Stimulated activated naive CD4-positive, alpha-beta T cell (primary cell): ENCODE measurements at places on chromosomes 12 and 14.

- no peak for DNase-seq
These were observed 67.2 kb downstream of the SLC8A3 start for GRCh38 chr14:70121521-70121920.

DNA sequence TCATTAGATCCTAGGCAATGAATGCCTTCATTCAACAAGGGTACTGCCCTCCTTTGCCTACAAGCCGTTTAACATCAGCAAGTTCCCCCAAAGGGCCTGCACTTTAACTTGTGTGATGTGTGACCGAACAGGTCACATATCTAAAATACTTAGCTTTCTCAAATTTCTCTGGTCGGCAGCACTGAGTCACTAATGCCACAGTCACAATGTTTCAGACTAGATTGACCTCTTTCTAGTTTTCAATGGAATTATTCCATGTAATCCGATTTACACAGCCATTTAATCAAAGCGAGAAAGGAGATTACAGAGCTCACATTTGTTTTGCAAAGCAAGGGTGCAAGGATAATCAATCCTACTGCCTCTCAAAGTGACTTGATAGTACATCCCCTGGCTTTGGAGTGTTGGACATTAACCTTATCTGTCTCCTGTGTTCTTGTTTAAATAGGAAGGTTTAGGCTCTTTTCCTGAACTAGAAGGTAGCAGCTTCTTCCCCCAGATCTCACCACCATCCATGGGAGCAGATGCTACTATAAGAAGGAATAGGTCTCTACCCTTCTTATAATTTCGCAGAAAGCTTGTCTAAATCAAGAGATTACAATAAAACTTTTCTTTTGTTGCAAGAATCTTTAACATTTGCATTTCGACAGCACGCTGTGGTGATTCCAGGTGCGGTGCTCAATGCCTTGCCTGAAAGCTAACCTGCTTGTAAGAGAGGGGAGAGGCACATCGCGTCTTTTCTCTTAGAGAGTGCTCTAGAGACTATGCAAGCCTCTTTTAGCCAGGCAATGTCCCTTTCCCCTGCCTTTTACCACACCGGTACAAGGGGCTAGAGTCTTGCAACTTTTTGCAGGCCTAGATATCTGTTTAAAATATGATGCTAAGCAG lies 1.8 kb downstream of the KITLG start:
- DNase-seq = no peak

GRCh38 chr14:95044463-95045105 lies 112.7 kb downstream of the DICER1 start:
- no peak for DNase-seq

GRCh38 chr12:50655374-50655921 lies 108.5 kb upstream of the ATF1 start:
- DNase-seq = no peak

DNA sequence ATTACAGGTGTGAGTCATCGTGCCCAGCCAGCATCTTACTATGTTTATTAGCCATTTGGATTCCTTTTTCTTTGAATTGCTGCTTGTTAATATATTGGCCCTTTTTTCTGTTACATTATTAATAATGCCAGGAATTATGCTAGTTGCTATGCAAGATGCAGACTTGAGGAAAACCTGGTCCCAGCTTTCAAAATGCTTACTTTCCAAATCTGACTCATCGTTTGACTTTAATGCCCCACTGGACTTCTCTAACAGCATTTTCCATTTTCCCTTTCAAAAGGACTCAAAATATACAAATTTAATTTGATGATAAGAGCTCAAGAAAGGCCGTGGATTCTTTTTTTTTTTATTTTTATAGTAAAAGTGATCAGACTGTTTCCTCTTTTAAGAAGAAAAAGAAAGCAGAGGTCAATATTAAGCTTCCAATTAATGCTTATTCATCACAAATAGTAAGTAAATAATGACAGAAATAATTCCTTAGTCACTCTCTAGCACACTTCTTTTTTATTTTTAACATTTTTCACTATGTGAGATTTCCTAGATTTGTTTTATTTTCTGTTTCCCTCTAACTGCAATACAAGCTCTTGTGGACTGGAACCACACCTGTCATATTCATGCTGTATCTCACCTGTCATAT lies 146.1 kb upstream of the FGD4 start:
- no peak for DNase-seq

DNA sequence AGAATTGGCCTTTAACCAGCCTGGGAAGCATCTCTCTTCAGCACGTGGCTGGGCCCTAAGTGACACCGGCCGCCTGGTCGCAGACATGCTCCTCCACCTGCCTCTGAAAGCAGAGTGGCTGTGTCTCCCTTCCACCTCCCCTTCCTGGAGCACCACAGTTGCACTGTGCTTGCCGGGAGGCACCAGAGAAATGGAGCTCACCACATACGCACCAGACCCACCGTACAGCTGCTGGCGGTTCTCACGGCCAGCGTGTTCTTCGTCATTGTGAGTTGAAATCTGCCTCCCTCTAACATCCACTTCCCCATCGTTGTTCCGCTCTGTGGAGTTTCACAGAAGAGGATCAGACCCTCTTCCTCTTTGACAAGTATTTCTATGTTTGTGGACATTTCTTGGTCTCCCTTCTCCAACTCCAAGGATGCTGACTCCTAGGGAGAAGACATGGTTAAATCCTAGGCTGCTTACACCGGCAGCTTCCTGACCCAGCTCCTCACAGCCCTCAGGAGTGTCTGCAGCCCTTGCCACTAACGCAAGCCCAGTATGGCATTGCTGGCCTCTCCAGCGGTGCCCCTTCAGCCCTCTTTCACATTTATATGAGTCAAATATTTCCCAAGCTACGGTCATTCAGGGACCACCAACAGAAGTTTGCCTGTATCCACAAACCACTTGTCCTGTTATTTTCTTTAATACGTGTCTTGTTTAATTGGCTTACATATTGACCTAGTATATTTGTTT lies 11.5 kb upstream of the KRT5 start:
- DNase-seq = no peak

DNA sequence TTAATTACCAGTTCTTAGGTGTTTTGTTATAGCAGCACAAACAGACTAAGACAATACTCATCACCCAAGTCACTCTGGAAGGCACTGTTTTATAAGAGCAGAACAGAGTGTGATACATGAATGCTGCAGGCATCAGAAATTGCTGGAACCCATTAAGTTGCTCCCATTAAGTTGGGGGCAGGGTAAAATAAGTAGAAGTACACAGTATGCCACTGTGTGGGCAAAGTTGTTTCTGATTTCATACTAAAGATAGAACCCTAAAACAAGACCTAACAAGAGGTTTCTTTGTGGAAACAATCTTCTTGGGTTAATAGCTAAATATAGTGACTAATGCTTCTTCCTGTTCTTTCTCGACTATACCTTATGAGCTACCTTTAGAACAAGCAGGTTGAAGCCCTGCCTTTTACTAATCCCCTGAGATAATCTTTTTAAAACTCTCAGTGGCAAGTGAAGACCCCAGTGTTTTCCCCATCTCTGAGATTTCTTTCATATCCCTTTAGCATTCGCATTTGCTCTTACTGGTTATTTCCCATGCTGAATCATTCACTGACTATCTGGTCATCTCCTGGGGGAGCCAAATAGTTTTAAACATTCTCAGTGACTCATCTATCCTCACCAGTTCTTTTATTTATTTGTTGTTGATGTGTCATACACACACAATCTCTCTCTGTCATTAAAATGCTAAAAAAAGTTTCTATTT lies 52.3 kb downstream of the SOCS2 start:
- no peak for DNase-seq

- DNase-seq = no peak
These were observed 22.2 kb upstream of the LRTM2 start for GRCh38 chr12:1797991-1798640.

GRCh38 chr14:90608929-90609341 lies 207.3 kb downstream of the TTC7B start:
- DNase-seq = no peak

- no peak for DNase-seq
These were observed 239.3 kb downstream of the ALG10B start for GRCh38 chr12:38555620-38556591.

DNA sequence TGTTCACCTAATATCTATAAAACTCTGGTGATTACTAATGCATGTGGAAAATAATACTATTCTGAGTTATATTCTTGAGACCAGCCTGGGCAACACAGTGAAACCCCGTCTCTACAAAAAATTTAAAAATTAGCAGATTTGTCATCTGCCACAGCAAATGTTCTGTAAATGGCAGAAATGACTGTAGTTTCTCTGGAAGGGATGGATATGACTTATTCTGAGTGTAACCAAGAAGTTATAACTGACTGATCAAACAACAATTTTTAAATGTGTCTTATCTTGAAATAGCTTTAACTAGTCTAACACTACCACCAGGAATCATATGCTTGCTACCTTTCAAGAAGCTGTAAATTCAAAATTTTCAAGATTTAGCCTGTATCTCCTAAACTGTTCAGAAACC lies 88.7 kb downstream of the PLBD1 start:
- DNase-seq = no peak

DNA sequence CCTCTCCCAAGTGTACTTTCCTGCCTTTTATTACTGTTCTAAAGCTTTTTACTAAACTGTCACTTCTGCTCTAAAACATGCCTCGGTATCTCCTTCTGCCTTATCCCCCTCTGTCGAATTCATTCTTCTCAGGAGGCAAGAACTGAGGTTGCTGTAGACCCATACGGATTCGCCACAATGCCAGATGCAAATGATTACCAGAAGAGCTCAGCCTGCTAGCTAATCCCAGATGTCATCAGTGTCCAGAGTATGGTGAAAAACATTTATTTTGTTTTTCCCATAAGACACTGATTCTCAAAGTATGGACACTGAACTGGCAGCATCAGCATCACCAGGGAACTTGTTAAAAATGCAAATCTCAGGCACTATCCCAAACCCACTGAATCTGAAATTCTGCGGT lies 359.3 kb downstream of the TMTC2 start:
- DNase-seq = no peak

DNA sequence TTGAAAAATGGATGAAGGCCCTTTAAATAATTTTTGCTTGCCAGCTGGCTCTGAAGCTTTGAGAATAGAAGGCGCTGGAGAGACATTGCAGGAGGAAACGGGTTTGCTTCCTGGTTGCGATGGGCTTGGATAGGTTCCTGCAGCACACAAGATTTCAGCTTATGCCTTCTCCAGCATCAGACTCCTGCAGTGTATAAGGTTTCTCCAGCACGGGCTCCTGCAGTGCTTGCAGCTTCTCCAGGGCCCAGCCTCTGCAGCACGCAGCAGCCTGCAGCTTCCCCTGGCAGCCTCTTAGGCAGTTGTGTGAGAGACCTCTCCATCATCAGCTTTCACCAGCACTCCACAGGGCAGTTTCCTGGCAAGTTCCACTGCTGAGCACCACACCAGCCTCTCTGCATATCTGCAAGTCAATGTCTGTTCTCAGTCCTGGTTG lies 78.7 kb upstream of the ZDHHC17 start:
- no peak for DNase-seq

DNA sequence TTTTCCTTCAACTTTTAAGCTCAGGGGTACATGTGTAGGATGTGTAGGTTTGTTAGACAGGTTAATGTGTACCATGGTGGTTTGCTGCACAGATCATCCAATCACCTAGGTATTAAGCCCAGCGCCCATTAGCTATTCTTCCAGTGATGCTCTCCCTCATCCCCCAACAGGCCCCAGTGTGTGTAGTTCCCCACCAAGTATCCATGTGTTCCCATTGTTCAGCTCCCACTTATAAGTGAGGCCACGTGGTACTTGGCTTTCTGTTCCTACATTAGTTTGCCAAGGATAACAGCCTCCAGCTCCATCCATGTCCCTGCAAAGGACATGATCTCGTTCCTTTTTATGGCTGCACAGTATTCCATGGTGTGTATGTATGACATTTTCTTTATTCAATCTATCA lies 48.6 kb upstream of the YARS2 start:
- DNase-seq = no peak

- no peak for DNase-seq
These were observed 6.3 kb downstream of the COPS7A start for GRCh38 chr12:6730169-6730568.

DNA sequence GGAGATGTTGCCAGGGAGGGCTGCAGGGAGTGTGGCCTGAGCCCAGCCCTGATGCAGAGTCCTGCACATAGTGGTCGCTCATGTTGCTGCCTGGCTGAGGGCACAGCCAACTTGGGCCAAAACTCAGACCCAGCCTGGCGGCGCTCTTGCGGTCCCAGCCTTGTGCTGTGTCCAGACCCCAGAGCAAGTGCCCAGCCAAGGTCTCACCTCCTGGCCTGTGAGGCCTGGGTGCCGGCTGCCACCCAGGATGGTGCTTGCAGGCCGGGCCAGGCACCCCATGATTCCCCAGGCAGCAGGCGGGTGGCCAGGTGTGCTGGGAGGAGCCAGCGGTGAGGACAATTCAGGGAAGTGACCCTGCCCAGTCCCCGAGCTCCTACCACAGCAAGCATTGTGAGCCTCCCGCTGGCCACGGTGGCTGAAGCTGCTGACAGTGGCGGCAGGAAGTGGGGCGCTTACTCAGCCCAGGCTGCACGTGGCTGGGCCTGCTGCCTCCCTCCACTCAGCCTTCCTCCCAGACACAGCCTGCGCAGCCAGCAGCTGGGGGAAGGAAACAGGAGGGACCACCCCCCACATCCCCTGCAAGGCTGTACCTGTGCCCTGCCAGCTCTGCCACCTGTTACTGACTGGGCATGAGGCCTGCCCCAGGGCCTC lies 17.7 kb upstream of the PGF start:
- DNase-seq = no peak

DNA sequence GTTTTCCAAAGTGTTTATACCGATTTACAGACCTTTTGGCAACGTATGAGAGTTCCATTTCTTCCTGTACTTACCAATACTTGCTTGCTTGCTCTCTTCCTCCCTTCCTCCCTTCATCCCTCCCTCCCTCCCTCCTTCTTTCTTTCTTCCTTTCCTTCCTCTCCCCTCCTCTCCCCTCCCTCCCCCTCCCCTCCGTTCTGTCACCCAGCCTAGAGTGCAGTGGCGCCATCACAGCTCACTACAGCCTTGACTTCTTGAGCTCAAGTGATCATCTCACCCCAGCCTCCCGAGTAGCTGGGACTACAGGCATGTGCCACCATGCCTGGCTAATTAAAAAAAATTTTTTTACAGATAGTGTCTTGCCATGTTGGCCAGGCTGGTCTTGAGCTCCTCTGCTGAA lies 40.4 kb downstream of the DIP2B start:
- no peak for DNase-seq

DNA sequence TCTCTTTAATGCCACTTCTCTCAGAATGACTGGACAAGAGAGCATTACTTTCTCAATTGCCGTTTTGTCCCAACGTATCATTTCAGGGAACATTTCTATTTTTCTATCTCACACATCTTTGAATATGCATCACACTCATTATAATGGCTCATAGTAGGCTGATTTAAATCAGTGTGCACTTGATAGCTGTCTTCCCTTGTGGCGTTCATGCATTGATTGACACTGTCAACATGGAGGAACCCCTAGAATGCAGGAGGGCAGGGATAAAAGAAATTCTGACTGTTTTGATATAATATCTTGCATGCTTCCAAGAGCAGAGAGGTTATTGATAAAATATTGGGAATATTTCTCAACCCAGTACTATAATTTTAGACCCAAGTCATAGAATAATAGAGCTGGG lies 1528.9 kb upstream of the FLRT2 start:
- no peak for DNase-seq
